HFFc6 (cell line): ENCODE measurements at places on chromosomes 1 and 21. TPM values are rescaled to one million over a fixed set of nuclear protein-coding genes. Genes with fewer than 3 reads are reported as not detected.

CTSE gene
- not detected in 2 replicates for total RNA-seq

ORC1 gene
- total RNA-seq, result 2.5 and 6.6 TPM in 2 replicates

DNA sequence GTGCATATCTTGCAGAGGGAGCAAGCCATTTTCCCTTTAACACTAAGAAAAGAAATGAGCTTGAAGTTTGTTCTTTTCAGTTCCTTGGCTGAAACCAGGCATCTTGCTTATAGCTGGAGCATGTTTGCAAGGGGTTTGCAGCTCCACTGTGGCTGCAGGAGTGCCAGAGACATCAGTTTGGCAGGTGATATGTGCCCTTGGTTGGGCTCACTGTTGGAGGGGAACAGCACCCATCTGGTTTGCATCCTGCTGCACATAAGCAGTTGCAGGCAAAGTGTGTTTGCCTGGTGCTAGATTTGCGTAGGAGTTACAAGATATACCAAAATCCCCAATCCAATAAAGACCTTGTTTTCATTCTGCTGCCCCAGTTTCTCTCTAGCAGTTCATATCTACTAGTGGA lies 47.8 kb upstream of the IKBKE start:
- DNase-seq, result no peak

DNA sequence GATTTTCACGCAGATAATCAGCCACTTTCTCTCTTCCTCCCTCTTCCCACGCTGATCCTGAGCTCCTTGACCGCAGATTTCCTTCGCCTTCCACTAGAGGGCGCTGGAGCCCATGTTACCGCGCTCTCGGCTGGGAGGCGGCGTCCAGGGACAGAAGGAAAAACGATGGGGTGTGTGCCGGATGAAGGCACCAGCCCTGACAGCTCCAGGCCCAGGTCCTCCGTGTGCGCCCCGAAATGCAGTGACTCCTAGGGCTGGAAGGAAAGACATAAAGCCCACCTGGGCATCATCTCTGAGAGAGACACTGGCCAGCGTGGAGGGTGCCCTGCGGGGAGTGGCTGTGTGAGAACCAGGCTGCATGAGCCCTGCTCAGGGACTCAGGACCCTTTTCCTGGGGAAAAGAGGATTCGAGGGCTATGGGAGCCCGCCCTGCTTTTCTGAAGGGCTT lies 44.9 kb upstream of the CYP2J2 start:
- peak; percentile 56 for DNase-seq

- peak; percentile 73 for DNase-seq
These were observed 189.1 kb upstream of the POU3F1 start for GRCh38 chr1:38235705-38236104.
